Activated CD4-positive, alpha-beta T cell treated with anti-CD3 and anti-CD28 coated beads, Interleukin-2, amount 50 U/mL, for 4 hours (primary cell): ENCODE measurements at places on chromosomes 2 and 18.

DNA sequence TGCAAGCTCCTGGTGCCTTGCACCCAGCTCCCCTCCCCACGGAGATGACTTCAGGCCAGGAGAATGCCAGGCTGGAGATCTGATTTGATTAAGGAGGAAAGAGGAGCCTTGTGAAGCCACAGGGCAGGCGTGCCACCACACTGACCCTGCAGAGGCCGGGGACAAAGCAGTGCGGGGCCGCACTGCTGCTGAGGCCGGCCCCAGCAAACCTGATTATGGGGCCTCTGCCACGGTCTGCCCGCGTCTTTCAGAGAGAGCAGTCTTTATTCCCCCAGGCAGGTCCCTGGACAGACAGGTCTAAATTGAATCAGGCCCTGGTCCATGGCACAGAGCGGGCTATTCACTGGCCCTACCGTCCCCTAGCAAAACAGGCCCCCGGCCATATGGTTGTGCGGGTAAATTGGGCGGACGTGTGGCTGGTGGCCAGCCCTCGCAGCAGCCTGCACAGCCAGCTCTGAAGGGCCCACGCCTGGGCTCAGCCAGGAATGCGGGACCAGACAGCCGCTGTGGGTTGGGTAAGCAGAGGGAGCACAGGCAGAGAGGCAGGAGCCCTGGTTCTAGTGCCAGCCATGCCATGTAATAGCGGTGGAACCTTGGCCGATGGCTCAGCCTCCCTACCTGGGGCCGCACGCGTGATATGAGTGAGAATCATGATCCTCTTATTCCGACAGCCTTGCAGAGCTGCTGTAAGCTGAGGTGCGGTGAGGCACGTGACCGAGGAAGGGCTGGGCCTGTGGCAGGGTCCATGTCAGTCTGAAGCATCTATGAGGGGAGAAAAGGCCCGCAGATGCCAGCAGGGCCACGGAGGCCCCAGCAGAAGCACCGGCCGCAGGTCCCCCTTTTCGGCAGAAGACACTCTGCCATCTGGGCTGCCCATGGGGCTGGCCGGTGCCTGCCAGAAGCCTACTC is 97.3 kb upstream of the MYCN start:
- DNase-seq, result no peak

- no peak for DNase-seq
Measured at GRCh38 chr18:46393230-46393629, 263.8 kb downstream of the LOXHD1 start.

- no peak for DNase-seq
Measured at GRCh38 chr2:160165996-160166395, 34.1 kb downstream of the ITGB6 start.

- no peak for DNase-seq
Measured at GRCh38 chr18:8979258-8979988, 123.1 kb upstream of the NDUFV2 start.

DNA sequence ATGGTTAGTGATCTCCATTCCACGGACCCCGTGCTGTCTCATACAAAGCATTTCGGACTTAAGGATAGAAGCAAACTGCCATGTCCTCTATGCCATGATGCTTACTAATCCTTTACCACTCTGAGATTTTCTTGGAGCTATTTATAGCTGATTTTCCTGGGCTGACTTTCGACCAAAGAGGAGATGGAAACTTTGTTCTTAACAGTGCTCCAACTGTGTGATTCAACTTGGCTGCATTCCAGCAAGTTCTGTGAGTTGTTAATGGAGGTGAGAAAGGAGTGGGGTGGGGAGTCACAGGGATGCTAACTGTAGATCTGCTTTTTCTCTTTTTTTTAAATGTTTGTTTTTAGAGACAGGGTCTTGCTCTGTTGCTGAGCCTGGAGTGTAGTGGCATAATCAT is 45.5 kb upstream of the MSH2 start:
- no peak for DNase-seq

- no peak for DNase-seq
Measured at GRCh38 chr2:118755384-118755783, 92.1 kb downstream of the EN1 start.

- no peak for DNase-seq
Measured at GRCh38 chr2:138516030-138516704, 14.6 kb downstream of the SPOPL start.

GRCh38 chr2:113078350-113078839 is 10.6 kb downstream of the IL1F10 start:
- DNase-seq, result no peak

- no peak for DNase-seq
Measured at GRCh38 chr2:208103616-208104015, 20.7 kb downstream of the CRYGD start.

DNA sequence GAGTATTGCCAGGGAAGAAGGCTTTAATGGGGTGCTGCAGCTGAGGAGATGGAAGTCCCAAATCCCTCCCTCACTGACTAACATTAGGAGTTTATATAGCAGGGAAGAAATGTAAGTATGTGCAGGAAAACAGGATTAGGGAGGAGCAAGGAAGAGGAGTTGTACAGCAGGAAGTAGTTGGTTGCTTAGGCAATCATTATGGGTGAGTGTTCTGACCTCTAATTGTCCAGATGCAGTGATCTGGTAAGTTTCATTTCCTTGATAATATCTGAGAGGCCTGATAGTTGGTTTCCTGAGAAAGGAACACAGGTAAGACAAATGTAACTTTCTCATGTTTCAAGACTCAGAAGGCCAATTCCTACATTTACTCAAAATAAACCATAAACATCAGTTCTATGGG is 331.9 kb upstream of the GULP1 start:
- no peak for DNase-seq

GRCh38 chr2:224957540-224958461 is 84.5 kb downstream of the DOCK10 start:
- DNase-seq, result no peak

GRCh38 chr18:42620657-42621056 is 494.8 kb downstream of the RIT2 start:
- DNase-seq, result no peak

GRCh38 chr2:235127931-235128330 is 176.1 kb downstream of the SH3BP4 start:
- DNase-seq, result no peak

- no peak for DNase-seq
Measured at GRCh38 chr2:203870941-203871340, 3.4 kb downstream of the CTLA4 start.

DNA sequence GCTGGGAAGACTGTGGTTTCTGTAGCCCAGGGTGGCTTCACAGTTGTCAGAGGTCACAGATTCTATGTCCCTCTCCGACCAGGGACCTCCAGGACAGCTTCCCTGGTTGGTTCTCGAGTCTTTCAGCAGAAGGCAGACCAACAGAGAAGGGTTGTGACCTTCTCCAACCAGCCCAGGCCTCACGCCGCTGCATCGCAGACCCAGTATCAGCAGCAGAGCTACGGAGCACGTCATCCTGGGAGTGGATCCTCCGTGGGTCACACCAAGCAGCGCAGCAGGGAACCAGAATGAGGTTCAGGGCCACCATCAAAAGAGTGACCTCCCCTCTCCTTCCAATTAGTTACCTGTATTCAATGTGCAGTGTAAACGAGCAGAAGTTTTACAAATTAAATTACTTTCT is 49.3 kb downstream of the ST3GAL5 start:
- no peak for DNase-seq

DNA sequence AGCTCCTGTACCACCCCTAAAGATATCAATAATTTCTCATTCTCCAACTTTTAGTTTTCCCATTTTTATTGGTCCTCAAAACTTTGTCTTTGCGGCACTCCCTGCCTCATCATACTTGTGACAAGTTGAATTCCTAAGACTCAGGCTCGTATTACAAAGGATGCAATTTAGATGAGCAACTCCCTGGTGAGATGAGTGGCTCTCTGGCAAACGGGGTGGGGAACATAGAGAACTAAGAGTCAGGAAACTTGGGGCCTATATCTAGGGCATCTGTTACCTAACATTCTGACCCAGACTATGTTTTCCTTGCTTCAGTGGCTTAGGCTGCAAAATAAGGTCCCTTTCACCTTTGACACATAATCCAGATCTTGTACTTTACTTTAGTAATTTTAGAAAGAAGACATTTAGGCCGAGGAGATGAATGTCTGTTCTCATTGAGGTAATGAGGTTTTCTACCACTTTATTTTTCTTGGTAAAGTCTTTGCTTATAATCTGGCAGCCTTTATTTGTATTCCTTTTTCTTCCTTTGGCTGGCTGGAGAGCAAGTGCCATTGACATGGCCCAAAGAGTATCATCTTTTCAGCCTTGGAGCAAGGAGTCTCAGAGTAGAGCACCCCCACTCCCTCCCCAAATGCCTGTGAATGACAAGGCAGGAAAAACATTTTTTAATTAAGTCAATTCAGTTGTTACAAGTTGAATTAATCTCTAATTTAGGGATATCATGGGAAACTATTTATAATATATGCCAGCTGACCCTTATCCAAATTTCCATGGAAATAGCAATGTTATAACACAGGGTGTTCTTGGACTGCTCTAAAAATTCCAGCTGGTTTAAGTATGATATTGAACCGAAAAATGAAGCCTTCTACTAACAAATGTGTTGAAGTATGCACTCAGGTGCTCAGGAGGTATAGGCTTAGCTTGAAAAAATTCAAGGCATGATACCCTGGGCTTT is 15.2 kb downstream of the TSPYL6 start:
- DNase-seq, result no peak

DNA sequence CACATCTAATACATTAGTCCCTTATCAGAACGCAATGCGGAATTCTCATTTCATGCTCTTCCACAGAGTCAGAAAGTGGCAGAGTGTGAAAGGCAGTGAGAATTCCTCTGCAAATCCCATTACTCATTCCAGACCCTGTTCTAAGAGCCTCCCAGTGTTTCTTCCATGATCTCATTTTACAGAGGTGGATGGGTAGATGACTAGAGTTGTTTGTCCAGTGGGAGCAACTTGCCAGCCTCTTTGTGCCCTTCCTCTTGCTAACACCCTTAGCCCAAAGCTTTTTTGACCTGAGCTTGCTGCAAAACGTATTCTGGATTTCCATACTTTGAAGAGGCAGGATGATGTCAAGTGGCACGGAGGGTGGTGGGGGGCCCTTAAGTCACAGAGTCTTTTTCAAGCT is 467.7 kb upstream of the RGPD4 start:
- DNase-seq, result no peak

- no peak for DNase-seq
Measured at GRCh38 chr2:221822416-221822815, 250.3 kb upstream of the EPHA4 start.

- no peak for DNase-seq
Measured at GRCh38 chr2:142868229-142868762, 9.2 kb upstream of the KYNU start.

DNA sequence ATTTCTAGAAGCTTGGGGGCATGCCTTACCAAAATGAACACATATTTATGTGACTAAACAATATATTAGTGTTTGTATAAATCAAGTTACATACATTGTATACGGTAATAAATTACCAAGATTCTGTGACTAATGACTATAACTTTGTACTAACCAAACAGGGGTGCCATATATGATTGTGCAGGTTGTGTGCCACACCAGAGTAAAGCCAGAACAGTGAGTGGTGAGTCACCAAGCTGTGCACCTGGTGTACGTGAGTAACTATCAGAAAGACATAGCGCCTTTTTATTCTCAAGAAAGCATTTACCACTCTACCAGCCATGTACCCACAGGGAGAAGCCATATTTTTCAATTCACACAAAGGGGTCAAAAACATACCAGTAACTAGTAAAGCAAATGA is 453.2 kb upstream of the PIK3C3 start:
- DNase-seq, result no peak

GRCh38 chr18:57780706-57781347 is 22.3 kb downstream of the ATP8B1 start:
- no peak for DNase-seq

GRCh38 chr2:18551623-18552022 is 8.8 kb downstream of the RDH14 start:
- no peak for DNase-seq

DNA sequence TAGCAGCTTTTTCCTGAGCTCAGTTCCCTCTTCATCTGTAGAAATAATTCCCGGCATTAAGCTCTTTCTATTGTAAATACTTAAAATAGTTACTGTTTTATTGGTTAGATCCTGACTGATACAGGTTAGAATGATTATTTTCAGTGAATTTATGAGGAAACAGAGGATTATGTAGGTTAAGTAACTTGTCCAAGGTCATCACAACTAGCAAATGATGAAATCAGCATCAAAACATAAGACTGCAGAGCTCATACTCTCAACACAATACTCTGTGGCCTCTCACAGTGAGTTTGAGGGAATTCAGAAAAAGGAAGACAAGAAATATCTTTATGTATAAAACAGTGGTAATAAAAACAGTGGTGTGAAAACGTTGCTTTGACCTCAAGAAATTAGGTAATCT is 113.2 kb upstream of the DLX2 start:
- DNase-seq, result no peak

GRCh38 chr2:49288902-49289700 is 134.8 kb upstream of the FSHR start:
- no peak for DNase-seq

GRCh38 chr2:9991829-9992273 is 40.4 kb downstream of the GRHL1 start:
- DNase-seq, result no peak

DNA sequence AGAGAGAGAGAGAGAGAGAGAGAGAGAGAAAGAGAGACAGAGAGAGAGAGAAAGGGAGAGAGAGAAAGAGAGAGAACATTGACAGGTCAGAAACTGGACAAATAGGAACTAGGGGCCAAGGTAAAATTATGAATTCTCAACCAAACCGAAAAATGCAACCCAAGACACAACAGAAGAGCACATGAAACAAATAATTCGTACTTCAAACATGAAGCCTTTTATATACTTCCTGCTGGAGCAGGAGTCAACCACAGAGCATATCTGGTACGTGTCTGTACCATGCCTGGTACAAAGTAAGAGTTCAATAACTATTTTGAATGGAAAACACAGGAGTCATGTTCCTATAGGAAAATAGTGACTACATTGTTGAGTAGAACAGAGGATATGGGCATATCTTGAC is 6.5 kb upstream of the VPS54 start:
- no peak for DNase-seq
